ENCODE measurements at places on chromosomes 5 and 9. TPM values are rescaled to one million over a fixed set of nuclear protein-coding genes. Genes with fewer than 3 reads are reported as not detected.

The KIF12 gene
- 3.0 TPM for total RNA-seq

The CDKN2B gene
- total RNA-seq, result 0.73 TPM

DNA sequence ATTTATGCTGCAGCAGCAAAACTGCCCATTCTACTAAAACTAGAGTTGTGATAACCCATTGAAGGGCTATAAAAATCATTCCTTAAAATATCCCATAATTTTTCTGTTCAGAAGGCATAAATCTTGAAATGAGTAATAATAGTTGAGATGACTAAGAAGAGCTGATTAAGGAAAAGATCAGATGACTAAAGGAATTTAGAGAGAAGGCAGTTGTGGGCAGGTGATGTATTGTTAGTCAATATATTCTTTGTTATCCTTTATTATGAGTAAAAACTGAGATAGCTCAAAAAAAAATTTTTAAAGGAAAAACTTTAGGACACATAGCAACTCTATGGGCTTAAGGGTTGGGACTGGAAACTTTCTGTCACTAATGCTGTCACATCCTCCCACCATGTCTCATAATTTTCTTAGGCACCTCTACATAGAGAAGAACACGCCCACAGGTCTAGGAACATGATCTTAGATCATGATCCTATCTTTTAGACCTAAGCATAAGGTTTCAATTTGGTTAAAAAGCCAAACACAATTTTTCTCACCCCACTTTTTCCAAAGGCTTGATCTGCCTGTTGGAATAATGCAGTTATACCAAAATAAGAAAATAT, 597.5 kb upstream of the MEF2C start:
- no peak for DNase-seq

The SLC25A48 gene
- 1.1 TPM for total RNA-seq

DNA sequence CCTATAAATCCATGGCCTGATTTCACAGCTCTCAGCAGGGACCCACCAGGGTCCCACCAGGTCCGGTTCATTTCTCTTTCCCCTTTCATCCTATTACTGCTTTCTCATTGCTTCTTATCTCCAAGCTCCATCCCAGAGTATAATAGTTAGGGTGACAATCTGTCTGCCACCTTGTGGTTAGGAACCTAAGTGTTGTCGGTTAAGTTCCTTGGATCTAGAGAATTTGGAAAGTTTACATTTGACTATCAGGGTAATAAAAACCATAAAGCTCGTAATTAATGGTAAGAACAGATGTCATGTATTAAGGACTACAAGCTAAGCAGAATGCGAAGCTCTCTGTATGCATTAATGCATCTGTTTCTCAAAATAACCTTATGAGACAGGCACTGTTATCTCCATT, 259.1 kb downstream of the SH3GL2 start:
- no peak for DNase-seq

- no peak for DNase-seq
These were observed 16.2 kb downstream of the MTX3 start for GRCh38 chr5:79974886-79975285.

- DNase-seq, result no peak
These were observed 112.9 kb upstream of the STC2 start for GRCh38 chr5:173441053-173441628.

DNA sequence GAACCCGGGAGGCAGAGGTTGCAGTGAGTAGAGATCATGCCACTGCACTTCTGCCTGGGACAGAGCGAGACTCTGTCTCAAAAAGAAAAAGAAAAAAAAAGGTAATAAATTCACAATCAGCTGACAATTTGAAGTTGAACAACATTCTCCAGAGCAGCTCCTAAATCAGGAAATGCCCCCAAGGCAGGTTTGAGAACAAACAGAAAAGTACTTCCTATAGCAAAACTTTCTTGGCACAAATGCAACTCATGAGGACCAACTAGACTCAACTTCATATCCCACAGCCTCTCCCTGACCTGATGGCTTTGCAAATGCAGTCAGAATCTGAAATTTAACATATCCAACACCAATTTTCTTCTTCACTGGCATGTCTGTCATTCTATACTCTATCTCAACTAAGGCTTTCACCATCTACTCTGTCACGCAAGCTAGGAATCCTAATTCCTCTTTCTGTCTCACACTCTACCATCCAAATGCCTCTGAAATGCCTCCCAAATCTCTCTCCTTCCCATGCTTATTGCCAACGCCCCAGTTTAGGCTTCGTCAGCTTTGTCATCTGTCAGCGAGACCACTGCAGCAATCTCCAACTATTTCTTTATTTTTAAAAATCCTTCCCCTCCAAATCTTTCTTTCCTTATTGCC, 113.3 kb downstream of the MAPKAP1 start:
- DNase-seq, result no peak

- no peak for DNase-seq
These were observed 449 bp upstream of the PCSK5 start for GRCh38 chr9:75889977-75890471.

- no peak for DNase-seq
These were observed 89.7 kb downstream of the PSD2 start for GRCh38 chr5:139885172-139885856.

The FAM153A gene
- total RNA-seq, result 6.0 TPM

DNA sequence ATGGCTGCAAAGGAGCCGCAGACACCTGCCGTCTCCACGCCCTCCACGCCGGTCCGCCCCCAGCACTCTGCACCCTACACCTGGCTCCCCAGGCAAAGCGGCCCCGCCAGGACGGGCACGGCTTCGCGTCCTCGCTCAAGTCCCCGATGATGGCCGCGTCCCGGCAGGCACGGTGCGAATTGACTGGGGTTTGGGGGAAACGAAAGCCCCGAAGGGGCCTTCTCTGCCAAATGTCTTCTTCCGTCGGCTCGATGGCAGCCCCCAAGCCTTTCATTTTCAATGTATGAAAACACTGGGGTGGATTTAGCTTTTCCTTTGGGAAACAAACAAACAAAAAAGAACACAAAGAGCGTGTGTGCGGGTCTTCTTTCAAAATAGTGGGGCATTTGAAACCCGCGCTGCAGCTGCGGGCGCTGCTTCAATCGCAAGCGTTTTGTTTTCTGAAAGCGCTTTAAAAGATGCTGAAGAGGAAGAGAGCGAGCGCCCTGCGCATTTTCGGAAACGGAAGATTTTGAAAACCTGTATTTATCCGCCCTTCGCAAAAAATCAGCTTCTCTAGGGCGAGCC, 160.0 kb downstream of the RMI1 start:
- DNase-seq, result peak; percentile 63

The SPTLC1 gene
- 84.4 TPM for total RNA-seq

The HRCT1 gene
- not detected for total RNA-seq

- no peak for DNase-seq
These were observed 11.2 kb downstream of the IRF1 start for GRCh38 chr5:132479111-132479951.

GRCh38 chr9:127873886-127874285, 3.6 kb downstream of the AK1 start:
- DNase-seq, result no peak

GRCh38 chr9:128551657-128552152, 682 bp upstream of the SPTAN1 start:
- no peak for DNase-seq

The SAPCD2 gene
- 52.0 TPM for total RNA-seq

DNA sequence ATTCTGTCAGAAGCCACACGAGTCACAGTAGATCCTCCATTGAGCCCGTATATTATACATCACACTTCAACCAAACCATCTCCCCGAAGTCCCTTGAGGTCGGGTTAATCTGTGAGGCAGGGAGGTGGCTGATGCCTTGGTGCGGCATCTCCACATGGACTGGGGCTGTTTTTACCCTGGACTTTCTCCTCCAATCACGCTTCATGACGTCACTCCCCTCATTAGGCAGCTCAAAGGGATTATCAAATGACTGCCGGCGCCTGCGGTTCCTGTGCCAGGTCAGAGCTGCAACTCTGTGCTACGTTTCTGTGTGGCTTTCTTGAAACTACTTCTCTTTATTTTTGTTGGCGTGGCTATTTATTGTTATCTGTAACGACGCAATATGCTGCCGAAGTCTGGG, 53.7 kb downstream of the TMOD1 start:
- DNase-seq, result no peak

- DNase-seq, result no peak
These were observed 395.0 kb upstream of the SMARCA2 start for GRCh38 chr9:1619915-1620710.

GRCh38 chr9:134421888-134422287, 95.6 kb downstream of the RXRA start:
- no peak for DNase-seq

The CCIN gene
- 0.20 TPM for total RNA-seq

The ECM2 gene
- not detected for total RNA-seq

The GGTA1 gene
- total RNA-seq, result not detected

GRCh38 chr5:111735583-111736270, 21.3 kb downstream of the NREP start:
- peak; percentile 53 for DNase-seq

- DNase-seq, result no peak
These were observed 23.0 kb upstream of the PRDM6 start for GRCh38 chr5:123066016-123066415.

The IFNB1 gene
- total RNA-seq, result not detected

DNA sequence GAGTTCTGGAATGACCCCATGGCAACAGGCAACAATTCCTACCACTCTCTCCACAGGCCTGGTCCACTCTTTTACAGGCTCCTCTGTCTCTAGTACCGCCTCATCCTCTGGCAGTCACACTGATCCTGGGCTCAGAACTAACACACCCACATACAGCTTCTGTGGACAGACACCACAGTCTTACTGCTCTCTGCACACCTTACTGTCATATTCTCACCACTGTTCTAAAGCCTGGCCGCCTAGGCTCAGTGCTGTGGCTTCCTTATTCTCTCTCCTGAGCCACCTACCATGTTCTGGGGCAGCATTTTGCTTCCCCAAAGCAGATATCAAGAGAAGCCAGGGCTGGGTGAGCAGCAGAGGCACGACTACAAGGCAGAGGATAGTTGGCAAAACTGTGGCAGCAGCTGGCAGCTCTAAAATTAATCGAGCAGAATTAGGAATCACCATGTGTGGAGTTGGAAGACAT, 14.8 kb downstream of the REEP5 start:
- DNase-seq, result no peak

DNA sequence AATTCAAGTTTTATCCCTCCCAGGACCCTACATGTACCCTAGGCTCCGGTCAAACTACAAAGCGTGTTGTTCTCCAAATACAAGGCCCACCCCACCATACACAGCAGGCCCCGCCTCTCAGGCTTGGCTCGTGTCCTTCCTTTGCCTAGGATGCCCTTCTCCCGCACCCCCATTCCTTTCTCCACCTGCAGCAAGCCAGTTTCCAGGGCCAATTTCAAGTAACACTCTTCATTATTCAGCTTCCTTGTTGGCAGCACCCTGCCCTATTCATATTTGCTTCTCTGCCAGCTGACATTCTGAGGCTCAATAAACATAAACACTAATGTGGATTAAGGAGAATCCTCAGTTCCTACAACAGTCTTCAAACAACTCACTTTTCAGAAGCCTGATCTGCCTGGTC, 31.7 kb downstream of the EPB41L4B start:
- peak; percentile 26 for DNase-seq

- no peak for DNase-seq
These were observed 319.6 kb downstream of the DRD1 start for GRCh38 chr5:175124251-175124813.

The TMEFF1 gene
- 66.5 TPM for total RNA-seq

GRCh38 chr5:75571547-75571946, 39.7 kb upstream of the ANKDD1B start:
- DNase-seq, result no peak

The BTNL8 gene
- 0.96 TPM for total RNA-seq

The ADRB2 gene
- 1.2 TPM for total RNA-seq

The ASPN gene
- total RNA-seq, result not detected

The SH3RF2 gene
- total RNA-seq, result 1.6 TPM

- DNase-seq, result no peak
These were observed 5.4 kb upstream of the MYOT start for GRCh38 chr5:137862251-137862650.

DNA sequence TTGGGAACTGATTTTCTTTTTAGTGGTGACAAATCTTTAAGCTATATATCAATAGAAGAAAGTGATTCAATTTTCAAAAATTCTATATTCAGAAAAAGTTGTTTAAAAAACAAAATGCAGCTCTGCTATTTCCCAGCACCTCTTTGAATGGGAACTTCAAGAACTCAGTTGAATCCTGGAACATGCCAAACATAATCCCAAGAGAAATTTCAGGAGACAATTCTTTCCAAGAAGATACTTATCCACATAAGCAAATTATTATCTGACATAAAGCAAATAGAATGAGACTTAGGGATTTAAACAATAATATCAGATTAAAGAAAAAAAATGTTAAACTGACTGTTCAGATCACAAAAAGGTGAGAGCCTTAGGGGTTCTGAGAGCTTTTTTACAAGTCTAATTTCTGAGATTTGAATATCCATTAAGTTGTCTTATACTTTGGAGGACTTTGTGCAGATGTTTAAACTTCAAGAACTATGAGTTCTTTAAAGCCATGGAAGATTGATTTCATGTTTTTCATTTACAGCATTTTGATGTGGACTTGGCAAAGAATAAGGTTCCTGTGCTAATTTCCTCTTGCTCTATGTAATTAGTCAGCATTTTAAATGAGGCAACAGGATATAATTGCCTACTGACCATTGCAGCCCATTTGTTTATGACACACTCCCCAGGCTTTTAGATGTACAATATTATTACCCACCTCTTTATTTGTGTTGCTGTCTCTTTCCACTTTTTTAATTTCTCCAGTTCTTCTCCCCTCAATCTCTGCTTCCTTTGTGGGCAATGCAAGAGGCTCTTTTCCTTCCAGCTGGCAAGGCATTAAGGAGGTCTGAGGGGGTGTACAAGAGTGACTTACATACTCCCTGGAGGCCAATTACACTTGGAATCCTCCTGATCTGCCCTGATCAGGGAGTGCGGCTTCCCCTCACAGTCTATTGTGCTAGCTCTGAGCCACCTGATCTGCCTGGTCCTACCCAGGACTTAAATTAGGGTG, 419.1 kb downstream of the NR2F1-AS1 start:
- DNase-seq, result no peak

DNA sequence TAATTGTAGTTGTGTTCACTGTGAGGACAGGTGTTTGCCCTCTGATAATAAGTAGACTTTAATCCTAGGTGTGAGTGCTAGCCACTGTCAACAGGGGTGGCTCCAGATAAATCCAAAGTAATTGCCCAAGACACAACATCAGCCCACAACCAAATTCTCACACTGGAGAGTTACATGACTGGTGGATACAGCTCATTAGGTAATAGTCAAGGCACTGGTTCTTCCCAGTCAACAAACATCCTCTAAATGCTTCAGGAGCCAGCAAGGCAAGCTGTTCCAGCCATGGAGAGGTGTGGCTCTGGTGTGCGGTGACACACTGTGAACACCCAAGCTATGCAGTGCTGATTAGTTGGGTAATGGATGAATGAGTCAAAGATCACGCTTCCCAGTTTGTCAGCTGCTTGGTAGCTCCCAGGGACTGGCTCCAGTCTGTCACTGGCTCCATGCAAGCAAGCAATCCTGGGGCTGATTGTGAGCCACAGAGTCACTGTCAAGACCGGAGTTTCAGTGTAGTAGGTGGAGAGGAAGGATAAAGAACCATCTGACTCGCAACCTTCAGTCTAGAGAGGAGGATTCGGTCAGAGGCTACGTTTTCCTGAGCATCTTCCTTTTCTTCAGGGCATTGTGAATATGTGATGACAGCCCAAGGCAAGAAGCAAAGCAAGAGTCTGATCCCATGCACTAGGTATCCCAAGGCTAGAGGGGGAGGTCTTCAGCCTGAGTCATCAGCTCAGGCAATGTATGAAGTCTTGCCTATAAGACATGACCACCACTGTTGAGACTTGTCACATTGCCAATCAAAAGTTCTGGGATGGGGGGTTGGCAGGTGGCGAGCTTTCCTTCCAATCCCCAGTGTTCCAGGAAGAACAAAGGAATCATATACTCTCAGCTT, 63.1 kb downstream of the UGCG start:
- no peak for DNase-seq
